ENCODE measurements at places on chromosomes 5 and 9. TPM values are rescaled to one million over a fixed set of nuclear protein-coding genes. Genes with fewer than 3 reads are reported as not detected.

DNA sequence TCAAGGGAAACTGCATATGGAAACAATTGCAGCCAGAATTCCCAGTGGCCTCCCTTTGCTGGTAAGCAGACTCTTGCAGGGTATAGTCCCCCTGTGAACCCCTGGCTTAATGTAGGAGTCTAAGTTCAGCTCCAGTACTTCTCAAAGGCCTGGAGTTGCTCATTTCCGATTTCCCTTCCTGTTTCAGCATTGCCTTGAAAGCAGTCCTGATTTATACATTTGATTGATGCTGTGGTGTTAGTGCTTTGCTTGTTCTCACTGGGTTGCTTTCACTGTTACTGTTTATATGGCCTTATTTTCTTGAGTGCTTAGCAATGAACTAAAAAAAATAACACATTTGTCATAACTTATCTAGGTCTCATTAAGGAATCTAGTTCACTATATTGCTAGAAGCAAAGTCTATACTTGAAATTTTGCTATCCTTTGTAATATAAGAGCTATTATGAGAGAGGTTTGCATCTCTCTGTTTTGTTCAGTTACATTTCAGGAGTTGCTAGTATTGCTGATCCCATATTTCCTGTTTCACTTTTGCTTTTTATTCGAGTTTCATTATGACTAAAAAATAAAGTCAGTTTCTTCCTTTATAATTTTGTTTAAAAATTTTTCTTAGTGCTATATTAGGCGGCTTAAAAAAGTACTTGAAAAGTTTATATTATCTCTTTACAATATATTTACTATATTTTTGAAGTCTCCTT is 122.4 kb upstream of the NMUR2 start:
- DNase-seq: no peak

- no peak for DNase-seq
Measured at GRCh38 chr9:130824643-130825350, 10.3 kb upstream of the ABL1 start.

GRCh38 chr5:157543825-157544622 is 31.6 kb downstream of the ADAM19 start:
- peak; percentile 65 for DNase-seq

TBC1D9B gene
- 142 TPM for total RNA-seq

DNA sequence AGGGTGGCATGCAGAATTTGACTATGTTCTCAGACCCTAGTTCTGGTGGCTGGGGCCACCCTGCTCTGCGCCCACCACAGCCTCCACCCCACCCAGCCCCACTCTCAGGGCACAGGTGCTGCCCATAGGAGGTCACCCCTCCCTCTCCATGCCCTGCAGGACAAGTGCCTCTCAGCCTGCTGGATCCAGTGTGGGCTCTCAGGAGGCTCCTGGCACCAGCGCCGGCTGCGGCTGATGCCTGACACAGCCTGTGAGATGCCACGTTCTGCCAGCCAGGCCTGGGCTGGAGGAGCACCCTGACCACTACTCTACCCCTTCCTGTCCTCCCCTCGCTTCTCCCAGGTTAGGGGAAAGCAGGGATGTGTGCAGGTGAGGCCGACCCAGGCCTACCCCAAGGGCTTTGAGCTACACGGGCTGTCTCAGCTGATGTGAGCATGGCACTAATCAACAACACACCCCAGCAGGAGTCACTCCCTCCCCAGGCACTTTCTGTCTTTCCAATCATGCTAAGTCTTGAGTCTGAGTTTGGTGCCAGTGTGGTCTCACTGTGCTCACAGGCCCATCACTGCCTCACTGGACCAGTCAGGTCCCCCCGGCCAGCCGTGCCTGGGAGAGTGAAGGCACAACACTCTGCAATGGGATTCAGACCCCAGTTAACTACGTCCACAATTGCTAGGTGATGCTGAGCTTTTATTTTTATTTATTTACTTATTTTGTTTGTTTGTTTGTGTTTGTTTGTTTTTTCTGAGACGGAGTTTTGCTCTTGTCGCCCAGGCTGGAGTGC is 12.1 kb upstream of the BARX1 start:
- DNase-seq: no peak

P4HA2 gene
- total RNA-seq: 39.7 TPM

DNA sequence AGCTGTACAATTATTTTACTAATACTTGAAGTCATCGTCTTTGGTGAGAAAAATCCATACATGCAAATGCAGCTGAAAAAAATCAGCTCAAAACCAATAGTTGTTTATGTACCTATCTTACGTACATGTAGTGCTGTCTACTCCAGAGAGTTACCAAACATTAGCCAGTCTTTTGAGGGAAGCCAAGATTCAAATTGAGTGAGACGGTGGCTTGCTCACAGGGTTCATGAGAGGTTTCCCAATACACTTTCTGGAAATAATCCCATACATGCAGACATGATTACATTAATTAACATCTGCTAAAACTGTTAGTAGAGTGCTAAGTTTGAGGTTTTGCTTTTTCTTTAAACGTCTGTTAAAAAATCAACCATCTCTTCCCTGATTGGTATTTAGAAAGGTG is 2.3 kb downstream of the C9orf72 start:
- DNase-seq: no peak

- no peak for DNase-seq
Measured at GRCh38 chr5:93623153-93623552, 40.1 kb downstream of the NR2F1 start.

- DNase-seq: no peak
Measured at GRCh38 chr5:129858131-129858675, 46.1 kb upstream of the CHSY3 start.

DNA sequence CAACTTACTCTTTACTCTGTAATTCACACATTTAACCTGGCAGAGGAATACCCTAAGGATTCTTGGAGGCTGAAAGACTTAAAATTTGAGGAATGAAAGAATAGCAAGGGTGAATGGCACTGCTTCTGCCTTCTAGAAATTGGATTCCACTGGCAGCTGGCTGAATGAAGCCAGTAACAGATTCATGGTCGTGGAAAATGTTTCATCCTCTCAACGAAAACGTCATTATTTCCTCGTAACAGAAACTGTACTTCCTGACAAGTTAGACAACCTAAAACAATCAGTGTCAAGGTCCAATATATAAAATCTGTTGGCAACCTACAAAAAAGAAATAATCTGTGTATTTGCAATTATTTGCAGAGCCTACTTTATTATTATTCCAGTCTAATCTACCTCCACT is 39.7 kb downstream of the BNC2 start:
- no peak for DNase-seq

ZFP2 gene
- total RNA-seq: 3.0 TPM

GRCh38 chr9:124660341-124660801 is 110.7 kb downstream of the NR6A1 start:
- DNase-seq: no peak

- DNase-seq: no peak
Measured at GRCh38 chr9:129338724-129339430, 160.8 kb upstream of the IER5L start.

DNA sequence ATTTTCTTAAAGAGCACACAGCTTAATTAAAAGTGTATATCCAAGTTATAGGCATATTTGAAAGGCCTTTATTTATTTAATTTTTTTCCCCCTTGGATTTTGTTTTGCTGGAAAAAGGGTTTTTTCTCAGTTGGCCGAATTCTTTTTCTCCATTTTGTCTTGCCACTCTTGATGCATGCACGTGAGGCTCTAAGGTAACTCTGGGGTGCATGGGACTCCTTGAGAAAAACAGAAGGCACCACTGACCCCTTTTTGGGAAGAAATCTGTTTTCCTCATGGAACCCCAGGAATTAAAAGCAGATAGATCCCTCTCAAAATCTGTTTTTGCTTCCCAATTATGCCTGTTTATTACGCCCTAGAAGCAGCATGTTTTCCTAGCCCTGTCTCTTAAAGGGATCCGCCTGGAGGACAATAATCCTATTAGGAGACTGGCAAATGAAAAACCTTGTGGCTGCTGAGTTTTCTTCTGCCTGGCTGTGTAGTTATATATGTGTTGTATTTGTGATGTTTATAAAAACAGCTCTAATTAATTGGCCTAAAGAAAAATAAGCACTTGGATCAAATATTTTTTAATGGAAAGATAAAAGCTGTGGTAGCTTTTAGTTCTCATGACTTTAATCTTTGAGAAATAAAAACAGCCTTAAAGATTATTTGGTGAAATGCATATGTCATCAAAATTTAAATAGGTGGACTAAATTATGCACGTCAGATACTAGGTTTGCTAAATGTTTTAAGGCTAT is 435.1 kb upstream of the CDH9 start:
- no peak for DNase-seq

All from ureter (tissue), 1 donor.